ENCODE measurements at places on chromosomes 2 and 18.

- no peak for DNase-seq
Measured at GRCh38 chr2:238024986-238025385, 35.8 kb upstream of the SCLY start.

DNA sequence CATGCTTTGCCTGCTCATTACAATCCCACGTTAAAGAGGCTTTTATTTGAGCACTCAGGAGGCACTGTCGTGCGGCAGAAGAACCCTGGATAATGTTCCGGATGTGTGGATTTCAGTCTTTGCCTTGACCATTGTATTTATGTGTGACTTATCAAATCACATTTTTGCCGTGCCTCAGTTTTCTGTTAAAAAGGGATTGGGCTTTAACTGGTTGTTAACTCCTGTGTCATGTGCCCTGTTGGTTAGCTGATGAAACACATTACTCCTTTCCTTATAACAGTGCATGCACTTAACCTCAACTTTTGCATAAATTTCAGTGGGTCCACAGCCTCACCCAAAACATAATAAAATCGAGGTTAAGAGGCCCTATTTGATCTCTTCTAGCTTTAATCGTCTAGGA, 52.7 kb downstream of the NAB1 start:
- DNase-seq: no peak

DNA sequence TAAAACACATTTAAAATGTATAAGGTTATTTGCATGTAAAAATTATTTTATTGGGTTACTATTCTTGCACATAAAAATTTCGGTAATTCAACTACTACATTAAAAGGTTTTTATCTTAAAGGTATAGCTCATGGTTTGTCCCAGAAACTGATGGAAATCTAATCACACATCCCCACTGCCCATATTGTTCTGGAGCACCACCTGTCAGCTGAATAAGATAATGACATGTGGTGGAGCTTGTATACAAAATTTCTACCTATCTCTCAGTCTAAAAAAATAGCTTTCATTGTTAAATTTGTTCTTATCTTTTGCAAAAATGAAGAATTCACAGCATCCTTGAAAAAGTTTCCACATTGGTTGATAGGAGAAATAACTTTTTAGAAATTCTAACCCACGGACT, 18.3 kb downstream of the ERBB4 start:
- no peak for DNase-seq

DNA sequence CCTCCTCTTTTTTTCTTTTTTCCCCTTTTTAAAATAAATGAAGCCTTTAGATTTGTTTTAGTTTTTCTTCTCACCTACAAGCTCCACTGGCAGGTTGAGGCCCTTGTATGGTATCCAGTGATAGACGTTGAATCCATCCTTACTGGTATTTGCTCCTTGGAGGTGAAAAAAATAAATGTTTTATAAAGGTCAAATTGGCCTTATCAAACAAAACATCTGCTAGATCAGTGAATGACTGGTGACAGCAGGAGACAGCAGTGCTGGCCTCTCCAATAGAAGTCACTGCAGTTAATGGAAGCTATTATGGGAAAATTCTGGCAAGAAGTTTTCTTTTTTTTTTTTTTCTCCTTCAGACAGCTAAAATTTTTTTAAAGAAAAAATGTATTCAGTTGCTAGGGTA, 12.6 kb upstream of the SP9 start:
- DNase-seq: no peak

- no peak for DNase-seq
Measured at GRCh38 chr18:3919396-3920061, 469.6 kb downstream of the TGIF1 start.

- no peak for DNase-seq
Measured at GRCh38 chr2:127455566-127456493, 37.6 kb downstream of the PROC start.

Measured in iPS DF 19.7 (cell line).